ENCODE measurements at places on chromosomes 7 and 10. TPM values are rescaled to one million over a fixed set of nuclear protein-coding genes. Genes with fewer than 3 reads are reported as not detected.

The CRTAC1 gene
- total RNA-seq = not detected

DNA sequence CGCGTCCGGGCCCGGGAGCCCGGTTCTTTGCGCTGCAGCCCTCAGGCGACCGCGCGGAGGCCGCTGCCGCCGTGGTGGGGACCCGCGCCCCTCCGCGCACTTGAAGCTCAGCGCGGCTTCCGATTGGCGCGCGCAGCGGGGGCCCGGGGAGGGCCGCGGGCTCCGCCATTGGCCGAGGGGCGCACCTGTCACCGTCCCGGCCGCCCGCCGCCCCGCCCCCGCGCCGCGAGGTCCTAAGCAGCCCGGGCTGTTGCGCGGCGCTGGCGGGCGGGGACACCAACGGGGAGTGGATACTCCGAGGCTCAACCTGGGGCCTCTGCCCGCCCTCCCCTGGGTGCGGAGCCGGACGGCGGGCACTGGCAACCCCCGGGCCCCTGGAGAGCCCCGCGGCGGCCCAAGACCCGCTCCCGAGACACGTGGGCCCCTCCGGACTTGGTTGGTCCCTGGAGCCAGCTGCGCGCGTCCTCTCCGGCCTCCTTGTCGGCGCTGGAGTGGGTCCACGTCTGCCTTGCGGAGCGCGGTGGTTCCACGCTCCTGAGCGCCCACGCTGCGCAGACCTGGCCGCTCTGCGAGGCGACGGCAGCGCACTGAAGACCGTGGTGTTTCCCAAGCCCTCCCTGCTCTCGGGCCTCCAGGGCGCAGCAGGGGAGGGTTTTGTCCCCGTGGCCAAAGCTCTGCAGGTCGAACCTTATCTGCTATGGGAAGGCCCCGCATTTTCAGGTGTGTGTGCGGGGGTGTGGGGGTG is at the start of gene MNX1:
MNX1 (minus strand) TSS at position 76 of the 745 bp plus-strand sequence. CDS start 313 bp downstream, outside the sequence.
- peak; percentile 75 for DNase-seq

The GJD4 gene
- 0.33 TPM for total RNA-seq

DNA sequence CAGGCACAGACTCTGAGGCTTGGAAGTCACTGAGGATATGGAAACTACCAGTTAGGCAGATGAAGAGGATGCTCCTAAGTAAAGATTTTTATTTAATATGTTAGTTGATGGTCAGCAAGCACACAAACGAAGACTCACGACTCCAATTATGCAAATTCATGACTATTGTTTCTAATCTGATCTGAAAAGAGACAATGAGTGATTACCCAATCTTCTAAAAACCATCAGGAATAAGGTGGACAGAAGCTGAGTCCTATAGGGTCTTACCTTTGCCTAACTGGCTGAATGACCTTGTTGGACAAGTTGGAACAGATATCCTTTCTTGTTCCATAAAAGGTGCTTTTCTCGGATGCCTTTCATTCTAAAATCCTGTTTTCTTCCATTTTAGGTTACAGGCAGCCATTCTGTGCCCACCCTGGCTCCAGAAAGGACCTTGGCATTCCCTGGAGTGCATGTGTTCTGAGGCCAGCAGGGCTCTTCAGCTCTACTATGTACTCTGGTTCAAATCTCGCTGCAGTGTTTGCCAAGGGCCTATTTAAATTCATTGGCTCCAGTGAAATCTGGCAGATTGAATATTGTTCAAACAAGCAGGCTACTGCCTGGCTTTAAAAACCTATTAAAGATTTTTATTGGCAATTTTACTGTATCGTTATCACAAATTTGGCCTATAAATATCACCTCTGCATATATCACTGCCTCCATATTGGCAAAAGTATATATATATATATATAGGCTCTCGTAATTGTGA is 77.5 kb downstream of the SLC25A13 start:
- DNase-seq = no peak

The SGMS1 gene
- total RNA-seq = 68.2 TPM

GRCh38 chr7:101975046-101975445 is 157.6 kb downstream of the CUX1 start:
- no peak for DNase-seq

The OPN4 gene
- total RNA-seq = not detected

The ANKRD1 gene
- 3.5 TPM for total RNA-seq

GRCh38 chr7:99210265-99210970 is 2.5 kb upstream of the KPNA7 start:
- DNase-seq = peak; percentile 97

The TSPAN14 gene
- total RNA-seq = not detected

- no peak for DNase-seq
Measured at GRCh38 chr7:93146472-93147141, 1.6 kb downstream of the SAMD9L start.

DNA sequence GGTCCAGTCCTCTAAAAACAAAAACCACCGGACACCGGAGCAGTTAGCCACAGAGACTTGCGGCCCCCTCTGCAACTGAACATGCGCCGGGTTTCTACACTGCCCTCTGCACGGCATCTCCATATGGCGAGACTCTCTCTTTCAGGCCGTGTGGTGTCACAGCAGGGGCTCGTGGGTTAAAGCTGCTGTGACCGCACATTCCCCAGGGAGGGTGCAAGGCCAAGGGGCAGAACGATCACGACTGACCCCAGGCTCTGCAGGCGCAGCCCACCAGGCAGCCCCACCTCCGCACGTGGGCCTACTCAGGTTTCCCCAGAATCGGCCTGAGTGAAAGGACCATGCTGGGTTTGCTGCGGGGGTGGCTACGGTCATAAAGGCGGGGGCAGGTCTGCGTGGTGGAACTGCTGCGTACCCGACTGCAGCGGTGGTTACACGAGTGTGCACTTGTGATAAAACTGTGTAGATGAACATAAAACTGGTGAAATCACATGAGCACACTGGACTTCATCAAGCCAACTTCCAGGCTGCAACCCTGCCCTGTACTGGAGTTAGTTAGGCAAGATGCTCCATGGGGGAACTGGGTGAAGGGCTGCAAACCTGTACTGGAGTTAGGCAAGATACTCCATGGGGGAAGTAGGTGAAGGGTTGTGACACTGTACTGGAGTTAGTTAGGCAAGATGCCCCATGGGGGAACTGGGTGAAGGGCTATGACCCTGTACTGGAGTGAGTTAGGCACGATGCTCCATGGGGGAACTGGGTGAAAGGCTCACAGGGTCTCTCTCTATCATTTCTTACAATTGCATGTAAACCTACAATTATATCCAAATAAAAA is 81.4 kb upstream of the PPP2R2D start:
- no peak for DNase-seq

GRCh38 chr10:125103924-125104323 is 56.4 kb downstream of the CTBP2 start:
- DNase-seq = no peak

The RAB19 gene
- total RNA-seq = 1.3 TPM

GRCh38 chr10:46247808-46248569 is 38.8 kb upstream of the ANTXRL start:
- no peak for DNase-seq

- peak; percentile 14 for DNase-seq
Measured at GRCh38 chr10:95346715-95347401, 56.1 kb upstream of the PDLIM1 start.

DNA sequence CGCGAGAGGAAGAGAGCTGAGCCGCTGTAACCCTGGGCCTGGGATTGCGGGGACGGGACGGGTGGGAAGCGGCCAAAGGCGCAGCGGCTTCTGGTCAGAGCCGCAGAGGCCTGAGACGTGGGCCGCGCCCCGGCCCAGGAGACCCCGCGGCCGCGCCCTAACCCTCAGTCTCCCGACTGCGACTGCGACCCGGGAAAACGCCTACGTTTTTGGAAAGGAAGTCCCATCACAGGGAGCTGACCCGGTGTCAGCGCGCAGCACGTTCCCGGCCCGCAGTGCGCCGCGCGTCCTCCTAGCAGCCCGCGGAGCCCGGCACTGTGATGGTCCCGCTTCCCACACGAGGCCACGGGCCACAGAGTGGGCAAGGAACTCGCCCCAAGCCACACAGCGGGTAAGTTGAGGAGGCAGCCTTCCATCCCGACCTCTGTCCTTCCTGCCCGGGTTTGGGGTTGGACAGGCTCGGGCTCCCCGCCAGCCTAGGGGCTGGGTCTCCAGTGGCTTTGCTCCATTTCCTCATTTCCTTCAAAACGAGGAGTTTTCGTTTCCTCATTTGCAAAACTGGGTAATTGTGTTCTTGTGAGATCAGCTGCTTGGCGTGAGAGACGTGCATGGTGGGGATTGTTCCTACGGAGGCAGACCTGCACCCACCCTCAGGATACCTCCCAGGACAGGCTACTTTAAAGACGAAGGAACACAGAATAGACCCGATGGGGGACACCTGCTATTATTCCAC is 1.2 kb downstream of the GPNMB start:
- DNase-seq = no peak

DNA sequence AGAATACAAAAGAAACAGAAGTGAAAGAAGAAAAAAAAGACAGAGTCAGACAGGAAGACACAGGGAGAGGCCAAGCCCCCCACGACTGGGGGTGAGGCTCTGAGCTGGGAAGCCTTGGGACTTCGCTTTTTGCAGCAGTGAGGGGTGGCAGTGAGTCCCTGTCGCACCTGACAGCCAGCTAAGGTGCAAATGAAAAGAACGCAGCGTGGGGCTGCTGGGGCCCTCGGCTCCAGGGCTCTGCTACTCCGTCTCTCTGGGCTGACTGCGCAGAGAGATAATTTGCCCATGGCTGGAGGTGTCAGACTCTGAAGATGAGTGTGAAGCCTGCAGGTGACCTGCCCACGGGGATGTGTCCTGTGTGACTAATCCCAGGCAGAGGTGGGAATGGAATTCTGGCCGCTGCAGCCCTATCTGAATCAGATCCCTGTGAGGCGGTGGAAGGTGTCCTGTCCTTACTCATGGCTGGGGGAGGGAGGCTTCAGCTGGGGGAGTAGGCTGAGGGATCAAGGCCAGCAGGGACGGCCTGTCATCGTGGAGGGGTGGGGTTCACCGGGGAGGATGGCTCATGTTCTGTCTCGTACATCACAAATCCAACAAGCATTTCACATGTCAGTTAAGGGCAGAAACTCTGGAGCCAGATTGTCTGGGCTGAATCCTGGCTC is 96.4 kb downstream of the SLIT1 start:
- peak; percentile 37 for DNase-seq

GRCh38 chr7:102891693-102892261 is 21.0 kb upstream of the LRRC17 start:
- DNase-seq = peak; percentile 90

GRCh38 chr7:157136372-157136771 is 2.4 kb upstream of the UBE3C start:
- peak; percentile 68 for DNase-seq

GRCh38 chr7:149310113-149310836 is 48.3 kb downstream of the ZNF783 start:
- DNase-seq = peak; percentile 80

DNA sequence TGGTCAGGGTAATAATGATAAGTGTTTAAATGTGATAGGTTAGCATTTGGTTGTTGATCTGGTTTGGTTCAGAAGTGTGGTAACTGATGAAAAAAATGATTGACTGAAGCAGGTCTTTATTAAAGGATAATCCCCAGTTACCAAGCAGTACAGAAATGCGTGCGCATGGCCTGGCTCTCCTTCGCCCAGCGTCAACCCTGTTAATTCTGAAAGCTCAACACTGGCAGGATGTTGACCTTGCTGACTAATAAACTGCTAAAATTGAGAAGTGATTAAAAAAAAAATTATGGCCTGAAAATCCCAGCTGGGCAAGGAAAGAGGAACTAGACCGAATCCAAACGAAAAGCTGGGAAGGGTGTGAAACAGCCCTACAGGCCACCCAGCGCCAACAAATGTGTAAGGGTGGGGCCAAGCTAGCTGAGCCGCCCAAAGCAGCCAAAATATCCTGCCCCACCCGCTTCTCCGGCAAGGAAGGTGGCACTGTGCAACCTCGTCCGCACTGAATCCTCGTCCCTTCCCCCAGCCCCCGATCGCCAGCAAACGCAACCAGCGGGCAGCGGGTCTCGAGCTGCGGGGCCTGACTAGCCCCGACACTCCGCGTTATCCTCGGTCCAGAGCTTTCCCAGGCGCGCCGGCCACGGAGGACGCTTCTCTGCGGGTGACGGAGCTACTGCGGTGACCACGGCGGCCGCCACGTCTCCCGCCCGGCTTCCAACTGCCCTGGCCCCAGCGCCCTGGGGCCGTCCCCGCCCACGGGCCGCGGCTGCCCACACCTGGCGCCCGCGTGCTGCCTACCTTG is 561 bp downstream of the SHTN1 start:
- peak; percentile 68 for DNase-seq

DNA sequence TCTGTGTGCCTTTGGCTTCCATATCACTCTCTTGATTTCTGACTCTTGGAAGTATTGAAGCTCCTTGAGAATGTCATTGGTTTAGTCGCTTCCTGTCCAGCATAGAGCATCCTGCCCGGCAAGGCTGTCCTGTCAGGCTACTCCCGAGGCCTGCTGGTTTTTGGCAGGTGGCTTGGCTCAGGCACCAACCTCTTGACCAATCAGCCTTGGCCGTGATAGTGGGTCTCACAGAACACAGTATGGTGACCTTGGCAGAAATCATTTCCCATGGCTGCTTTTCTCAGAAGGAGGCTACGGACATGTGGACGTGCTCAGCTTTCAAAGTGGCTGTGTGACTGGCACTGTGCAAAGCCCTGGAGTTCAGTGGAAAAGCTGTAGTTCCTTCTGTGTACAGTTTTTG is 516.9 kb downstream of the REEP3 start:
- DNase-seq = no peak

DNA sequence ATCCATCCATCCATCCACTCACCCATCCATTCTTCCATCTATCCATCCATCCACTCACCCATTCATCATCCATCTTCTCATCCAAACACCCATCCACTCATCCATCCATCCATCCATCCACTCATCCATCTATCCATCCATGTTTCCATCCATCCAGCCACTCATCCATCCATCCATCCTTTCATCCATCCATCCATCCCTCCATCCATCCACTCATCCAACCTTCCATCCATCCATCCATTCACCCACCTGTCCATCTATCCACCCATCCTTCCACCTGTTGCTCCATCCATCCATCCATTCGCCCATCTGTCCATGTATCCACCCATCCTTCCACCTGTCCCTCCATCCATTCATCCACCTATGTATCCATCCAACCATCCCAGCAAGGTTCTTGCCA is 378.4 kb upstream of the PFKP start:
- DNase-seq = no peak

The TMEM184A gene
- total RNA-seq = 23.1 TPM

GRCh38 chr7:91880016-91880412 is 488 bp downstream of the MTERF1 start:
- no peak for DNase-seq

DNA sequence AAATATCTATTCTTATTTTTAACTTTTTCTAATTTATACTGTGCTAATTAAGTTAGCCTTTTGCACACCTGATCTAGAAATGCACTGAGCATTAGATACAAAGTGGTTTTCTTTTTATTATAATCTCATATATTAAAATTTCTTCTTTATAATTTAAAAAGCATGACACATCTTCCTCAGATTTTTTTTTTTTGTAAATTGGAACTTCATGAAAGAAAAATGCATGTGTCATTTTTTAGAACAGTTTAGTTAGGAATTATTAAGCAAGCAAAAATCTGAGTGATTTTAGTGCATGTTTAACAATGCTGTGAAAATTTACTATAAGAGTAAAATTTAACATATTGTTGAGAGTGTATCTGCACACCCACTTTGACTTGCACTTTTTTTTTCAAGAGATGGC is 367.9 kb downstream of the TFEC start:
- DNase-seq = no peak

GRCh38 chr10:87921931-87922688 is 58.7 kb downstream of the PTEN start:
- no peak for DNase-seq

The CAV1 gene
- 284 TPM for total RNA-seq

Measured in PC-3 (cell line).